ENCODE measurements at places on chromosomes 6 and 20. TPM values are rescaled to one million over a fixed set of nuclear protein-coding genes. Genes with fewer than 3 reads are reported as not detected.

- DNase-seq: no peak
These were observed 643.0 kb upstream of the CITED2 start for GRCh38 chr6:140017470-140017869.

DNA sequence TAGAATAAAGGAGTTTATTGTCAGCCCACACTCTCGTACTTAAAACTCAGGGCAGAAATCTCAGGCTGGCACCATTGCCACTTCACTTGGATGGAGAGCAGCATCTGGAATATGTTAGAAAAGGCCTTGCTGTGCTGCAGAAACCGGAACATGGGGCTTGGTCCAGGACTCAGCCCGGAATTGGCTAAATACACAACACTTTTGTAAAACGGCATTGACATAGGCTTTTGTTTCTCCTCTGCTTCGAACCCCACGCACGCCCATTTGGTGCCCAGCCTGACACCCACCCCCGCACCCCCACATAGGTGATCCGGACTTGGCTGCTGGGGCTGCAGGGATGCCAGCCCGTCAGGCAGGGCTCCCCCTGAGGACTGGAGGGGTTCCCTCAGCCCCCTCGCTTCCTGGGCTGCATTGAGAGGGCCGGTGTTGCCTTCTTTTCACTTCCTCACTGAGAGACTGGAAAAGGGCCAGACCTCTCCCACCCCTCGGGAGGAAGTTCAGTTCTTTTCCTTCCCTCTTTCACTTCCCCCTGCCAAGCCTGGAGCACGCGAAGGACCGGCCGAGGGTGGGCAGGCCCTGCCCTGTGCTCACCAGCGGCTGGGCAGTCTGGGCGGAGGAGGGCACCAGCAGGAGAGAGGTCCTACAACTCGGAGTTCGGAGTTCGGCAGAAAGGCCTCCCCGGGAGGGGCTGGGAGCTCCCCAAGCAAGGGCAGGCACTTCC is 17.9 kb upstream of the CST3 start:
- no peak for DNase-seq

Gene SRMS
- 0.87 TPM for total RNA-seq

Gene TREML1
- total RNA-seq: not detected

DNA sequence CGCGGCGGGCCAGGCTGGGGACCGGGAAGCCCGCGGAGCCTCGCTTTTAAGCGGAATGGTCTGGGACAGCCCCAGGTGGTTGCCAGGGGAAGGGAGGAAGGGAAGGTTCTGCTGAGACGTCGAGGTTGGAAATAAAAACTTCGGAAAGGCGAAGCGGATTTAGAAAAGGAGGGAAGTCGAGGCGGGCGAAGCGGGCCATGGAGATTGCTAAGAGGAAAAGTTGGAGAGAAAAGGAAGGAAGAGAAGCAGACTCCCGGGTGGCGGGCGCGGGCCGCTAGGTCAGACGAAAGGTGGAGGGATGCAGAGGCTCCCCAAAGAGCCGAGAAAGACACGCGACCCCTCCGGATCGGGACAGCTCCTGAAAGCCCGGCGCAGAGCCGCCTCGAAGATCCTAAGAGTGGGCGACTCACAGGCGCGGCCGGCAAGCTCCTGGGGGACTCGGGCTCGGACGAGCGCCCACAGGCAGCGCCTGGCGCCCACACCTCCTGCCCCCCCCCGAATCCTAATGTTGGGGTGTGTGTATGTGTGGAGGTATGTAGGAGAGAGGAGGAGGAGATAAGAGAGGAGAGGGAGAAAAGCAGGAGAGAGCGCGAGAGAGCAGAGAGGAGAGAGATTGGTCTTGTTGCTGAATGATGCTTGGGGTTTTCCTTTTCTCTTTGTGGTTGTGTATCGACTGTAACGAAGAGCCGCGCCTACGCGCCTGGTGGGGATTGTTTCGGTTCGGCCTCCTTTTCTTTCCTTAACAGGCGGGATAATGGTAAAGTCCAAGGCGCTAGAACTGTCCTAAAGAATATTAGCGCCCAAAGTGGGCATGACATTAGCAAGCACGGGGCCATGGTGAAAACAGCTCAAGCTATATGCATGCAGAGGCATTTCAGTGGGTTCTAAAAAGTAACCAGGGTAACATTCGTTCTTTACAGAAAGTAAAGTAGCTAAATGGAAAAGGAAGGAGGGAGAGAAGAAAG is 1.5 kb downstream of the TFAP2B start:
- DNase-seq: no peak

Gene SYCP2L
- 2.6 TPM for total RNA-seq

Gene LY86
- not detected for total RNA-seq

GRCh38 chr6:11275598-11275997 is 43.1 kb upstream of the NEDD9 start:
- no peak for DNase-seq

DNA sequence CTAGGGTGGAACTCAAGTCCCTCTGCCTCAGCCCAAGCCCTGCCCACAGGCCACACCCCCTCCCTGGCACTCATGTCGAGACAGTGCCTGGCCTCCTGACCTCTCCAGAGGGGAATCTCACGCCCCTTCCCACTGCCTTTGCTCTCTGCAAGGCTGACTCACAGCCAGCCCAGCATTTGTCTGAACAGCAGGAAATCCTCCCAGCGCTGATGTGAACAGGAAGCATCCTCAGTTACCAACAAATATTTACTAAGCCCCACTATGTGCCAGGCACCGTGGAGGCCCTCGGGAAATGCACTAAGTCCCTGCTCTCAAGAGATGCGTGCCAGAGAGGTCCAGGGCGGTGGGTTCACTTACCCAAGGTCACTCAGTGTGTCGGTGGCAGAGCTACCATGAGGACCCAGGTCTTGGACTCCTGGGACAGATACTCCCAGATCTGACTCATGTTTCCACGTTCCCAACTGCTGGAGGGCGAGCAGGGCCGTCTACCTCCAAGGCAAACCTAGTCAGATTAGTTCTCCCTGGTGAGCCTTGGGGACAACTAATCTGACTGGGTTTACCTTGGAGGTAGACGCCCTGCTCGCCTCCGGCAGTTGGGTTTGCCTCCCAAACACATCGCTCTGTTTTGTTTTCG is 7.8 kb downstream of the ADA start:
- peak; percentile 85 for DNase-seq

DNA sequence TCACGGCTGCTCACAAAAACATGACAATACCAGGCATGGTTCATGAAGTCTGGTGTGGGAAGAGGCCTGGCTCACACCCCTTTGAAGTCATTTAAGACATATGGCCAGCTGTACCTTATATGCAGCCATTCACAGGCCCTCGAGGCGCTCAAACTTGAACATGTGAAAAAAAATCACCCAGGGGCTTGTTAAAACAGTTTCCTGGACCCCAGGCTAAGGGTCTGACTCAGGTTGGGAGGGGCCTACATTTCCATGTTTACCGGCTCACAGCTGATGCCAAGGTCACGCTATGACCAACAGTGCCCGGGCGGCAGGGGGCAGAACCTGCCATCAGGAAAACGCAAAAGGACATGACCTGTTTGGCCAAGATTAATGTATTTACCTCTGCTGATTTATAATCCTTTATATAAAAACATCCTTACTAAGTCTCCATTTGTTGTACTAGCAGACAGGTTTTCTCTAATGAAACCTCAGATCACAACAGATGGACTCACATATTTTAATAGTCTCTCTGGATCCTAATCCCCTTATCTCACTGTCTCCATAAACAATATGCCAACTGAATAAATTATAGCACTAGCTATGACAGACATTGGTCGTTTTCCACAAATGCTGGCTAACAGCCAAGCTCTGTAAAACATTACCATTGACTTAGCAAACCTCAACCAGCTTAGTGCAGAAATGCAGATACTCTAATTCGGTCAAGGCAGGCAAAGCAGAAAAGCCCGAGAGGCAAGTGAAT is 19.9 kb downstream of the EZR start:
- peak; percentile 92 for DNase-seq

Gene CLIC5
- total RNA-seq: not detected

DNA sequence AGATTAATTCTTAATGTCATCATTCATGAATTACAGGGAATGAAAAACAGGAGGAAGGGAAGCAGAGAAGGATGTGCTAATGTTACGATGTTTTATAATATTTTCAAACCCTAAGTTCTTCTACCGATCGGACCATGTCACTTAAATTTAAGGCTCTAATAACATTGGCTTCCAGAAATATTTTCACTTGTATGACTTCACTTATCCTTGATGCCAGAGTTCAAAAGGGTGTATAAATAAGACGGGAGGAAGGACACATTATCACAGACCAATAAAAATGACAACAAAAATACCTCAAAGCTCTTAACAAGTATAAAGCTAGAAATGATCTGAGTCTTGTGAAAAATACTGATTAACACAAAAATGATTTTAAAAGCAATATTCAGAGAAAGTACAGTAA is 370.4 kb upstream of the CITED2 start:
- no peak for DNase-seq

Gene DHX35
- total RNA-seq: 11.1 TPM

- no peak for DNase-seq
These were observed 75.8 kb upstream of the RIN2 start for GRCh38 chr20:19682249-19682648.

- DNase-seq: no peak
These were observed 201.8 kb downstream of the SASH1 start for GRCh38 chr6:148544421-148544820.

DNA sequence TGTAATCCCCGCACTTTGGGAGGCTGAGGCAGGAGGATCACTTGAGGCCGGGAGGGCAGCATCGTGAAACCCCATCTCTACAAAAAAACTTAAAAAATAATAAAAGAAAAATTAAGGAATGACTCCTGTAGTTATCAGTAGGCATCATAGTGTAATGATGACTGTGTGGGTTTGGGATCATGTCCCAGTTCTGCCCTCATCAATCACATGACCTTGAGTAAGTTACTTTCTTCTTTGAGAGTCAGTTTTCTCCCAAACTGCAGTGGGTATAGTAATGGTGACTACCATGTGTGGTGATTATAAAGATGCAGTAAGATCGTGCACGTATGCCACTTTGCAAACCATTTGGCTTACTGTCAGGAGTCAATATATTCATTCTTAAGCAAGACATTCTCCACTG is 89.2 kb downstream of the TXNDC5 start:
- DNase-seq: no peak

DNA sequence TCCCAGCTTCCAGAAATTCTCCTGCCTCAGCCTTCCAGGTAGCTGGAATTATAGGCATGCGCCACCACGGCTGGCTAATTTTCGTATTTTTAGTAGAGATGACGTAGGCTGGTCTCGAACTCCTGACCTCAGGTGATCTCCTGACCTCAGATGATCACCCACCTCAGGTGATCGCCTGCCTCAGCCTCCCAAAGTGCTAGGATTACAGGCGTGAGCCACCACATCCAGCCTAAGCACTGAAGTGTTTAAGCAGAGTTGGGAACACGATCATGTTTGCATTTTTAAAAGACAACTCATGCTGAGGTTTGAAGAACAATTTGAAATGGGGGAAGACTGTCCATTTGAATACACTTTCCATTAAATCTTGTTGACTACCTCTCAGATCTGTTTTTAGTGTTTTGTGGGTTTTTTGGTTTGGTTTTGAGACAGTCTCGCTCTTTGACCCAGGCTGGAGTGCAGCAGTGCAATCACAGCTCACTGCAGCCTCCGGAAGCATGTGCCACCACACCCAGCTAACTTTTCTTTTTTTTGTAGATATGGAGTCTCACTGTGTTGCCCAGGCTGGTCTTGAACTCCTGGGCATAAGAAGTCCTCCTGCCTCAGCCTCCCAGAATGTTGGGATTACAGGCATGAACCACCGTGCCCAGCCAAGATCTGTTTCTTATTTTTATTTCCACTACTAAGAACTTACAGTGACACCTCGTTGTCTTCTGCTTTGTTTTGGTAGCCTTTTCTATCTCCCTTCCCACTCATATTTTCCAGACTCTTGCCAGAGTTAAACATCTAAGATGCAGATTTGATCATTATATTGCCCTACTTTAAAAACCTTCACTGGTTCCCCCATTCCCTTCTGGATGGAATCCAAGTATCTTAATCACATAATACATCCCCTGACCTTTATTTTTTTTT is 5.5 kb downstream of the CASP8AP2 start:
- DNase-seq: no peak

- DNase-seq: no peak
These were observed 20.7 kb downstream of the TXLNB start for GRCh38 chr6:139271056-139271455.

DNA sequence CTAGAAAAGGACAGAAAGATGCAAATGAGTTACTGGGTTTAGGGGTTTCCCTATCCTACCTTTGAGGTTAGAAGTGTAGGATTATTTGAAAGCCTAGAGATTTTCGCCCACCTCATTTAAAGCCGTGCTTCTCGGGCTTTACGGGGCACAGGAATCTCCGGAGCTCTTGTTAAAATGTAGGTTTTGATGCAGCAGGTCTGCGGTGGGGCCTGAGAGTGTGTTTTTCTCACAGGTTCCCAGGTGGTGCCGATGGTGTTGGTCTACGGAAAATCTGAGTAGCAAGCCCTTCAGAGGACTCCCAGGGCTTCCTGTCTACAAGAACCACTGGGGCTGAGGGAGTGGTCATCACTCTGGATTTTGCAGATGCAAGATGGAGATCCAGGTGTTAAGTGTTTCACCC is 47.5 kb downstream of the TRAM2 start:
- DNase-seq: no peak

DNA sequence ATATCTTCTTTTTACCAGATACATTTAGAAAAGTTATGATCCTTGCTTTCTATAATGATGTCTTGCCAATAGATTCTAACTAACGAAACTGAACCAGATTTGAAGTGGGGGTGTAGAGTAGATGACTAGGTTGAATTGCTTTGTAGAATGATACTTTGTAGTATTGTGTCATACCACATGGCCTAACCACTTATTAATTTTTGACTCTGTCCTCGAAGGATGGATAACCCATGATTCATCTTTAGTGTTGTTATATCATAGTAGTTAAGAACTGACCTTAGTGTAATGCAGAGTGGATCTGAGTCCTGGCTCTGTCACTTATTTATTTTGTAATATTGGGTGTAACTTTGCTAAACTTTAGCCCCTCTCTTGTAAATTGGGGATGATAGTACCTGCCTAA is 4.5 kb downstream of the PHF3 start:
- DNase-seq: no peak

- DNase-seq: peak; percentile 65
These were observed 134.0 kb upstream of the SNX9 start for GRCh38 chr6:157688960-157689599.

GRCh38 chr6:34304164-34304563 is 55.4 kb upstream of the SMIM29 start:
- DNase-seq: no peak

Gene OR2H1
- total RNA-seq: not detected

- peak; percentile 48 for DNase-seq
These were observed at the start of gene OTOR for GRCh38 chr20:16748308-16748900. Gene OTOR, plus strand, starts transcription at chr20:16748358. Its CDS starts 44 bp downstream, at chr20:16748402.

GRCh38 chr6:125831659-125832058 is 40.9 kb downstream of the NCOA7 start:
- DNase-seq: no peak
